ENCODE measurements at places on chromosomes 7 and 10.

DNA sequence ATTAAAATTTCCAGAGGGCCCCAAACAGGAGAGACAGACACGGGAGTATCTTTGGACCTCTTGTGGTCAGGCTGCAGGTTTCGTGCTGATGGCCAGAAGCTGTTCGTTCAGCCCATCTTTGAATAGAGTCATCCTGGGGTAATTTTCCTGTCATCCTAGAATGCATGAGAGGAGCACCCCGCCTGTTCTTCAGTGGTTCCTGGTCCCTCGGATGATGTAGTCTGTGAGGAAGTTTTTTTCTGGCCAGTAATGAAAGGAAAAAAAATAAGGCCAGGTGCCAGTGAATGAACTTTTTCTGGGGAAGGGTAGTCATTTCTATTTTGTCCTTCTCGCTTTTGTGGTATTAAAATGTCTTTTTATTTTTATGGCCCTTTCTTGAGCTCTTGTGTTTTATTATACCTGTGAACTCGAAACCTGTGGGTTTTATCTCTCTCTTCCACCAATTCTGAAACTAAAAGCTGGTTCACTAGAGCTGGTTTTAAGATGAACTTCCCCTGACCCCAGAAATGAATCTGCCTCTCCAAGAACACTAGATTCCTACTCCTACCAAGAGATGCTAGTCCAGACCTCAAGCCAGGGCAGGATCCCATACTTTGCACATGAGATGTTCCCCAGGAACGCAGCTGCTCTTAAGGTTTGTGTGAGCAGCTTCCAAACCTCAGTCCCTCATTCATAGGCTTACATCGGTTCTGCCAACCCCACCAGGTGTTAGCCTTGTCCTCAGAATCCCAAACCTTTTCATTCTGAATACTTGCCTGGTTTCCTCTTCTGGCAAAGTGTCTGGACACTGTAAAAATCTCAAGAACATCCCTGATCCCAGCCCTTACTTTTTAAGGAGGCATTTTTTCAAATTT, 15.4 kb upstream of the MEST start:
- no peak for DNase-seq

- DNase-seq: no peak
Observed at GRCh38 chr7:135901585-135902540, 75.3 kb downstream of the MTPN start.

DNA sequence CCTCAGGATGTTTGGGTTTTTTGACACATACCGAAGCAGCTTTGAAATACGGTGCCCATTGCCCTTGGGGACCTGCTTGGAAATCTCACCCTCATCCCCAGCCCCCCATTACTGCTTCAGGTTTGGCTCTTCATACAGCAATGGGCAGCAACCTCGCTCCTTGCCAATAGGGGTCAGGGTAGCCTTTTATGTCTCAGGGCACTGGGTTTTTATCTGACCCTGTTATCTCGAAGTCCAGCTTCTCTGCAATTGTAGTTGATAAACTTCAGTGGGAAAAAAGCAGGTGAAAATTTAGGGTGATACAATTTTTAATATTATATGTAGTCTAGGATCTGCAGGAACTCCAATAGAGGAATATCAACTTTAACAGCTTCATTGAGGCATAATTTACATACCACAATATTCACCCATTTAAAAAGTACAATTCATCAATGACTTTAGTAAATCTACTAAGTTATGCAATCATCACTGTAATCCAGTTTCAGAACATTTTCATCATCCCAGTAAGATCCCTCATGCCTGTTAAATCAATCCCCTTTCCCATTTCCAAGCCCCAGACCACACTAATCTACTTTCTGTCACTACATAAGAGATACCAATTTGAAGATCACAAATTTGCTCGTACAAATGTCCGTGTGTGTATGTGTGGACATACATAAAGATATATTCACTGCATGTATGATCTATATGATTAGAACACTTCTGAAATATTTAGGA, 386.2 kb downstream of the KCNMA1 start:
- peak; percentile 67 for DNase-seq

DNA sequence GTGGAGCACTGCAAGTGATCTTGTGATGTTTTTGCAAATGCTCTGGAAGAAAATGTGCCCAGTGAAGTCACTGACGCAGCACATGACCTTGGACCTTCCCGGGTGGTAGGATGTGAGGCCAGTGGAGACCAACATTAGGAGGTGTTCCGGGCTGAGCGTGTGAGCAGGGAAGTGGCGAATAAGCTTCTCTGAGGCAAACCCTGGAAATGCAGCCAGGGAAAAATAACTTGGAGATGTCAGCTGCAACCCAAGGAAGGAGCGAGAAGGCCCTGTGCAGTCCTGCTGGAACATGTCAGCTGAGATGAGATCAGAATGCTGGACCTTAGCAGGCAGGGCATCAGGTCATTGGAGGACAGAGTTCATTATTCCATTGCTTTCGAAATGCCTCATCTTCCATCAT, 18.6 kb upstream of the SDK1 start:
- no peak for DNase-seq

DNA sequence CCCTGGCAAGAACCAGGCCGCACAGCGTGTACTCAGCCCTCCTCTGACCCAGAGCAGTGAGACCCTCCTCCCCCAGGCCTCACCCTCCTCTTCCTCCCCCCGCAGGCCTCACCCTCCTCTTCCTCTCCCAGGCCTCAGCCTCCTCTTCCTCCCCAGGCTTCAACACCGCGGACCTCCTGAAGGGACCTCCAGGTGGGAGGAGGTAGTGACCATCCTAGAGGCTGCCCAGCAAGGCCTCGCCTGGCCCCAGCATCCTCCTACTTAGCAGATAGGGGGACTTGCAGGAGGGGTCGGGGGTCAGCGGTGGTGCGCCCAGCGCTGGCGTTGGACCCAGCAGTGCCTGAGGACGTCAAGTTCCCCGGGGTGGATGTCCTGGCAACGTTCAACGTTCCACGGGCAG, 270.8 kb downstream of the ELFN1 start:
- no peak for DNase-seq

- no peak for DNase-seq
Observed at GRCh38 chr10:117075064-117075463, 63.0 kb downstream of the VAX1 start.

GRCh38 chr10:99429517-99430095, 818 bp downstream of the GOT1 start:
- no peak for DNase-seq

- DNase-seq: no peak
Observed at GRCh38 chr10:1648648-1649047, 88.7 kb downstream of the ADARB2 start.

DNA sequence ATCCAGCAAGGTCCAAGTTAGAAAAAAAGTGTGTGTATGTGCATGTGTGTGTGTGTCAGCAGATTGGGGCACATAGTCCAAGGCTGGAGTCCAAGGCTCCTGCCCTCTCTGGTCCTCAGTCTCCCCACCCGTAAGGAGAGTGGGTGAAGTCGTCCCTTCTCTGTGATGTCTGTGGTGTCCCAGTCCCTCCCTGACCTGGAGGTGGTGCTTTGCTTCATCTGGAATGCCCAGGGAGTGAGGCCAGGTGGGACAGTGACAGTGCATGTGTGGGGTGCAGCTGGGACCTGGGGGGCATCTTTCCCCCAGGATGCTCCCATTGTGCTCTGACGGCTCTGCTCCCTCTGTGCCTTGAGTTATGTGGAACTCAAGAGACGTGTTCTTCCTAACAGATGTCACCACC, 18.0 kb downstream of the AQP1 start:
- no peak for DNase-seq

GRCh38 chr7:97215556-97215955, 98.1 kb downstream of the SDHAF3 start:
- no peak for DNase-seq

DNA sequence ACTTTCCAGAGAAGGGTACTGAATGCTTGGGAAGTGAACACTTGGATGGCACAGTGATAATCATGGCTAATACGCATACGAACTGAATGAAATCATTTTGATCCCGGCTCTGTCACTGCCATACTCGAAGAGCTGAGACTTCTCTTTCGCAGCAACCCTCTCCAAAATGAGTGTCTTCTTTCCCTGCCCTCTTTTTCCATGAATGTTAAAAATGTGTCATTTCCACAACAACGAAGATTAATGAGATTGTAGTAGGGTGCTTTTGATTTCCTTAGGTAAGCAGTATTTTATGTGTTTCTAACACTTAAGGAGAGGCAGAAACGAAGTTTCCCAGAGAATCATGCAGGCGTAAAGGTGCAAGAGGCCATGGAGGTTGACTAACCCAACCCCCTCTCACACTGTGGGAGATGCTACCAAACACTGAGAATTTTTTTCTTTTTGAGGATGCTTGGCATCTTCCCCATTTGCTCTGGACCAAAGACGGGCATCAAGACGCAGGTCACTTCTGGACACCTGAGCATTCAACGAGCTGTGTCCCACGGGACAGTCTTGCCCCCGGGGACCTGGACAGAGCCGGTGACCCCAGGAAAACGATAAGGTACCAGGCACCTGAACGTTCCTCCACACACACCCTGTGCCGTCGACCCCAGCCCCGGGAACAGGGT, 823 bp downstream of the COPG2 start:
- no peak for DNase-seq

GRCh38 chr10:33459602-33460001, 125.1 kb upstream of the NRP1 start:
- DNase-seq: no peak

DNA sequence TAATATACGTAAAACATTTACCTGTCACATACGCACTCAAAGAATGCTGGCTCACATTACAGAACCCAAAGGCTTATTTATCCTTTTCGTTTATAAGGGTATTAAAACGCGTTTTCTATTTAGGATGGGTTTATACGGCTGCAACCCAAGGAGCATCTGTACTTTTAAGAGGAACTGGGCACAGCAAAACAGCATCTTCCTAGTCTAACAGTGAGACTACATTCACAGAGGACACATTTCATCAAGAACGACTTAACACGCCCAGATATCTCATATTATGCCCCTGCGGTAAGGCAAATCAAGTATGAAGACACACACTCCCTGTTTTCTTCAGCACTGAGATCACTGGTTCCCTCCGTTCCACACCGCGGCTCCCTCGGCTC, 533 bp upstream of the DMTF1 start:
- DNase-seq: no peak
